ENCODE measurements at places on chromosomes 1 and 21.
A peak's percentile ranks its signal among the peaks of the same experiment; 100 is the strongest.

DNA sequence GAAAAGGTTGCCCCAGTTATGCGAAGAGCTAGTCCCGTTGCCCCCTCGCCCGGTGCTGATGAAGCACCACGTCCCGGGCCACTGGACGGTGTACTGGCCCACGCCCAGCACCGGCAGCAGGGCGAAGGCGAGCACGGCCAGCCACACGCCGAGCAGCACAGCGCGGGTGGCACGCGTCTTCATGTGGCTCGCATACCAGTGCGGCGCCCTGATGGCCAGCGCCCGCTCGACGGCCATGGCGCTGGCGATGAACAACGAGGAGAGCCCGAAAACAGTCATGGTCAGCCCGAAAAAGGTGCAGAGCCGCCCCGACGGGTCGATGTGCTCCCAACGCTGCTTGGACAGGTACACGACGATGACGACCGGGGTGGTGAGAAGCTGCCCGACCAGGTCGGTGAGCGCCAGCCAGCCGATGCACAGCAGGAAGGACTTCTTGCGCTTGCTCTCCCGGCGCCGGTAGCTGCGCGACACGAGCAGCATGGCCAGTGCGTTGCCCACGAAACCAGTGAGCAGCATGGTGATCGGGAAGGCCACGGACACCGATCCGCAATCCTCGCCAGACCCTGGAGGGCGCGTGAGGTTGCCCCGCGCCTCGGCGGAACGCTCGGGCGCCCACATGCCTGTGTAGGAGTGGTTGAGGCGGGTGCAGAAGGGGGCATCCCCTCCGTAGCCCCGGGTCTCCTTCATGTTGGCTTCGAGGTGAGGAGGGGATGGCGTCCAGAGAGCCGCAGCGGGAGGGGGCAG lies 553 bp downstream of the PTGER3 start:
- DNase-seq = no peak

DNA sequence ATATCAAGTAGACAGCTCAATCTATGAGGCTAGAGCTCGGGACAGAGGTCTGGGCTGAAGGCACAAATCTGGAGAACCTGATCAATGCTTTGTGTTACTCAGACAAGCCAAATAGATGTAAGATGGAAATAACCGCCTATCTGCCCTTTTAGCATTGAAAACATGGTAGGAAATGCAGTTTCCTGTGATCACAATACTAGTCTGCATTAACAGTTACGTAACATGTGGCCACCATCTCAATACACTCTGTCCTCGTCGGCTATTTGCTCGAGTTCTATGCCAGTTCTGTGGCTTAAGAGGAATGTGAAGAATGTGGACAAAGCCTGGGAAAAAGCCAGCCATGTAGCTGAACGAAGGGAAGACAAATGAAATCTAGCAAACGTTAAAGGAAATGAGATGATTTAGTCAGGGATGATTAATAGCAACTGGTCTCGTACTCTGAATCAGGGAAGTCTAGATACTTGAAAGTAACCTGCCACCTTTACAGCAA lies 73.3 kb downstream of the HSF2BP start:
- DNase-seq = no peak

DNA sequence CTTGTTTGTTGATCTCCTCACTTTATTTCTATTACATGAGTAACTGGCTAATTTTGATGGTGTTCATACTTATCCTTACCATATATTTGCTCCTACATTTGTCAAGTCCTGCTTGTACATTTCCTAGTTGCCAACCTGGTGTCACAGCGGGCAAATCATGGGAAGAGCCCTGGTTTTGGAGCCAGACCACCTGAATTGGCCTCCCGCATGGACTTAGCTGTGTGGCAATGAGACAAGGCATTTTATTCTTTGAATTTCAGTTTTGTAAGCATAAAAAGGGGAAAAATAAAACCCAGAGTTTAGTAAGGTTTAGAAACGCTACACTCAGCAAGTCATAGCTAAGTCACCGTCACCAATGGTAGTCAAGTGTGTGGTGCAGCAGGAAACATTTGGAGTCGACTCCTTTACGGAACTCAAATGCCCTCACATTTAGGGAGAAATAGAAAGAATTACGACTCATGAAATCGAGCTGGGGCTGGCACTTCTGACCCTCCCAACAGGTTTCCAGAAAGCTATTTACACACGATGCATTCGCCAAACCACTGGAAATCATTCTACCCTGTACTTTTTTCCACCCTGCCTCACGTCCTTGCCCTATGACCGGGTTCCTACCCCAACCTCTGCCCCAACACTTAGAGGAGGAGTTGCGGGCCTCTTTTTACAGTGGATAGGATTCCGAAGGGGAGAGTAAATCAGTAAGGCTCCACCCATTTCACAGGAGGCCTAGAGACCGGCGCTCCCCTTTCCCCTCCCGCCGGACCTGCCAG lies 492 bp upstream of the PGM1 start:
- peak; percentile 29 for DNase-seq

DNA sequence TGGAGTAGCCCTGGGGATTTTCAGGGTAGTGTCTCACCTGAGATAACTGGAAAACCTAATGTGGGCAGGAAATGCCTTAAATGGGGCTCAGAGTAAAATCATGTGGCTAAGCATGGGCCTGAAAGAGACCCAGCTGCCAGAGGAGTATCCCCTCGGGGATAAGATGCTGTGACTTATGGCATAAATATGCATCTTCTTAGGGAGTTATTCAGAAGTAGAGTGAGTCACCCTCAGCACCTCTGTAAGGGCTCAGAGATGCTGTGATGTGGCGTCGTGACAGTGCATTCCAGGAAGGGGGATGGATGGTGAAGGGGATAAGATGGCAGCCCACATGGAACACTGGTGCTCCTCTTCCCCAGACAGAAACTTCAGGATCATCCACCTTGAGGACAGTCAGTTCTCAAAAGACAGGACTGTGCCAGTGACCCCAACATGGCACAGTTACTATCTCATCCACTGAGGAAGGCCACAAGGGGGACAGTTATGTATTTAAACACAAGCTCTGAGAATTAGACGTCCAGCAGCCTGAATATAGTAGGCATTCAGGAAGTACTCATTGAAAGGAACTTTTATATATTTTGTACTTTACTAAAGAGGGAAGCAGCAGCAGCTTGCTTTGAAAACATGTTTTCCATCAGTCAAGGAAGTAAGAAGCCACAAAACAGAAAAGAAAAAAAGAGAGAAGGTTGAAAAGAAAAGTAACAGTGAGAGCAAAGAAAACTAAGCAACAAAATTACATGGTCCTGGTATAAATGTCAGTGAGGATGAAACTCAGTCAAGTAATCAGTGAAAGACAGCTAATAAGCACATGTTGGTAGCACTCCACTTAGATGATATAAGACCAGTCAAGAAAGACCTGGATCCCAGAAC lies 8.3 kb downstream of the IL24 start:
- no peak for DNase-seq

DNA sequence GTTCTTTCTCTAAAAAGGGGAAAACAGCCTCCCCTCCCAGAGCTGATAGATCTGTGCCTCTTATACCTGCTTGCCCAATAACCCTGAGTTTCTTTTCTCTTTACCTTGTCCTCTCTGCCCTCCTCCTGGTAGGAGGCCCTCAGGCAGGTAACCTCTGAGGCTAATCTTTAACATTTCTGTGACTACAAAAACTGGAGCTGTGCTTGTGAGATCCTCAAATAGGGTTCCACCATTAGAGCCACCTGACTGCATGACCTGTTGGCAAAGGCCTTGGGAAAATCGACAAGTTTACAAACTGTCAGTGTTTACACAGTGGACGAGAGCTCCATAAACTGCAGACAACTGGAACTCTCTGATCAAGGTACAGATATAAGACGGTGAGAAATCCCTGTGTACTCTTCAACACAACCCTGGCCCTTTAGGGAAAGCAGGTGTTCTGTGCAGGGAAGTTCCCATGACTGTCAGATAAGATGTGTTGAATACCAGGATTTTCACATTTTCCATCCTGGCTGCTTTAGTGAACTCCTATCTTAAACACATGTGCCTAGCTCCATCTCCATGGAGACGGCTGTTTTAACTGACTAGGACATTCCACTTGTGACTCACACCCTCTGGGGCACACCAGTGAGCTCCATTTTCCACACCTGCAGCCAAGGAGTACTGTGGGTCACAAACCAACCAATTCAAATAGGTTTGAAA lies 38.3 kb downstream of the ECE1 start:
- DNase-seq = no peak

DNA sequence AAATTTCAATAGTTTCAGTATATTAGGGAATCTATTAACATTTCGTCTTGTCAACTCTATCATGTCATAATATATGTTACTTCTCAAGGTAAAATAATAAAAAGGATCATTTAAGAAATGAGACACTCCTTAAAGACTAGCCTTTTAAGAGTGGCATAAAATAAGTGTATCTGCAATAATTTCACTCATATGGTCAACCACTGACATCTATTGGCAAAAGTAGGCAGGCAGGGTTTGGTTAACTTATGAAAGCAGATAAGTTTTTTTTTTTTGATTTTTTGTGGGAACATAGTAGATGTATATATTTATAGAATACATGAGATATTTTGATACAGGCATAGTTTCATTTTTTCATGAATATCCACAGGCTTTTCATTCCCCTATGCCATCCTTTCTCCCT lies 5.5 kb upstream of the RGS21 start:
- DNase-seq = no peak

DNA sequence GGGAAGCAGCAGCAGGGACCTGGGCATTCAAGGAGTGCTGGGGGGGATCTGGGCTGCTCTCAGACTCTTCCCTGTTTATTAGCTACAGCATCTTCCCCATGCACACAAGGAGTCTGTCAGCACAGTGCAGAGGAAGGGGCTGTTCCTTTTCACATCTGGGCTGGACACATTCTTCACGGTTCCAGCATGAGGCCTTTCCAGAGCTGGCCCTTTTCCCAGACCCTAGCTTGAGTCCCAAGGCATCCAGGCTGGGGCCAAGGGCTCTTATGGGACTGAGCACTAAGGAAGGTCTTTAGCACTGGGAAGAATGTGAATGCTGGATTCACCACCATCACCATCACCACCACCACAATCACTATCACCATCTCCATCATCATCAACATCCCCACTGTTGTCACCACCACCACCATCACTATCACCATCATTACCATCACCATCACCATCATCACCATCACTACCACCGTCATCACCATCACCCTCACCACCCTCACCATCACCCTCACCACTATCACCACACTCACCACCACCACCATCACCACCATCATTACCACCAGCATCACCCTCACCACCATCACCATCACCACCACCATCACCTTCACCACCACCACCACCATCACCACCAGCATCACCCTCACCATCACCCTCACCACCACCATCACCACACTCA lies 28.4 kb downstream of the PARK7 start:
- no peak for DNase-seq

GRCh38 chr1:172469717-172470116 lies 25.8 kb upstream of the PIGC start:
- no peak for DNase-seq

- DNase-seq = no peak
Observed at GRCh38 chr1:201898992-201899391, 10.3 kb downstream of the SHISA4 start.

- DNase-seq = no peak
Observed at GRCh38 chr1:205041001-205041715, 1.9 kb upstream of the CNTN2 start.

DNA sequence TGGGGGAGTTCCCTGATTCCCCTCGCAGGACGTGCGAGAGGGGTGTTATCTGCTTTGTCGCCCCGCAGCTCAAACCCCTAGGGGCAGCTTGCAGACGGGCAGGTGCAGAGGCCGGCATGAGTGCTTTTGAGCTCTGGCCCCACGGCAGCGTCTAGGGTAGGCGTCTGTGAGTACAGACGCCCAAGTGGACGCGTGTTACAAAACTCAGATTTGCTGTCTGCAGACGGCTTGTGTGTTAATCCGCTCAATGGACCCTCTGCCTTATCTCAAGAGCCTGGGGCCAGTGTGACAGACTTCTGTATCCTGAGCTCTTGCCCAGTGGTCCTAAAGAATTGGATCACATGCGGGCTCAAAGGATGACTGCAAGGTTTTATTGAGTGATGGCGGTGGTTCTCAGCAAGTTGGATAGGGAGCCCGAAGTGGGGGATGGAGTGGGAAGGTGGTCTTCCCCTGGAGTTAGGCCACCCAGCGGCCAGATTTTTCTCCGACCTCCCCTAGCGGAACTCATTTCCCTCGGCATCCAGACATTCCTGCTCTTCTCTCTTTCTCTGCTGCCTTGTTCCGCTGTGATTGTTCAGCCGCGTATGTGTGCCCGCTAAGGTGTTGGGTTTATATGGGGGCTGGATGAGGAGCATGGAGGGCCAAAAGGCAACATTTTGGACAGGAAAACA lies 9.4 kb downstream of the CFHR4 start:
- DNase-seq = no peak

- DNase-seq = no peak
Observed at GRCh38 chr1:81129366-81129765, 671.4 kb upstream of the ADGRL2 start.

DNA sequence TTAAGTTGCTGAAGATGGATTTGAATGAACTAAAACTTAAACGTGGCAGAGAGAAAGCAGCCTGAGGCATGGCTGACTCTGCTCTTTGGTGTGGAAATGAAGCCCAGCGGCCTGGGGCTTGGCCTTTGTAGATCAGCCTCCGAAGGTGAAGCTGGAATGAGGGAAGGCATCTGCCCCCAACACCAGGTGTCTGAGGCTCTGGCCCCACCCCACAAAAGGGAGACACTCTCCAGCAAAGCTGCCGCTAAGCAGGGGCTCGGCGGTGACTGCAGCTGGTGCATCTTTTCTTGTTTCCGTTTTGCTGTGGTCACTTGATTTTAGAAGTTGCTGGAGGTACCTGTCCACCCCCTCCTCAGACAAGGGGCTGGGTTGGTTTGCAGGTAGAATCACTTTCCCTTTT lies 38.2 kb upstream of the NID1 start:
- no peak for DNase-seq

- no peak for DNase-seq
Observed at GRCh38 chr1:26349188-26349876, 4.6 kb downstream of the CRYBG2 start.

DNA sequence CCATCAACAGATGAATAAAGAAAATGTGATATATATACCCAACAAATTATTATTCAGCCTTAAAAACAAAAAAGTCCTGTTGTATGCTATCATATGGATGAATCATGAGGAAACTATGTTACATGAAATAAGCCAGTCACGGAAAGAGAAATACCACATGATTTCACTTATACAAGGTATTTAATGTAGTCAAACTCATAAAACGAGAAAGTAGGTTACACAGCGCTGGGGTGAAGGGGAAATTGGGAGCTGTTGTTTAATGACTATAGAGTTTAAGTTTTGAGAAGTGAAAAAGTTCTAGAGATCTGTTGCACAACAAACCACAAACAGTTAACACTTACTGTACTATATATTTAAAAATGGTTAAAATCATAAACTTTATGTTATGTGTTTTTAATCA lies 58.5 kb downstream of the SLC25A24 start:
- no peak for DNase-seq

GRCh38 chr1:73781251-73781650 lies 416.7 kb downstream of the LRRIQ3 start:
- no peak for DNase-seq

- no peak for DNase-seq
Observed at GRCh38 chr1:178477841-178478240, 18.9 kb downstream of the CLEC20A start.

Data from GM19239 (cell line).